ENCODE measurements at places on chromosomes 12 and 14.

GRCh38 chr12:31807773-31808097, 78.9 kb upstream of the AMN1 start:
- no peak for DNase-seq

DNA sequence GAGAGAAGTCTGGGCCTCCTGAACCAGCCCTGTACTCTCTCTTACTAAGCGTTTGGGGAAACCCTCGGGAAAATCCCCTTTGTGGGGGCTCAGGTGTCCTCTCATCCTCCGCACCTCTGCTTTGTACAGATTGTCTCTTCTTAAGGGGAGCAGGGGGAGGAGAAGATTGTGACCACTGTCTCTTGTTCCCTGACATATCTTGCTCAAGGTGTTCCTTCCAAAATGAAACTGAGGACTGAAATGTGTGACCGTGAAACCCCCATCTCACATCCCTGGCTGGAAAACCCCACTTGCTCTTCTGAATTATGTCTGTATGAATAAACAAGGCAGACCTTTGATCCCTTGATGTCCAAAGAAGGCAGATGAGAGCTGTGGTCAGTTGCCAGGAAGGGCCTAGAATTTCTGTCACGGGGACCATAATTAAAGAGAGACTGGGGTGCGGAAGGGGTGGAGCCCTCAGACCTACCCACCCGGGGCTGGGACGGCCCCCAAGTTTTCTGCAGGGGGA, 369.8 kb downstream of the AACS start:
- DNase-seq = no peak

GRCh38 chr12:89862511-89863445, 154.1 kb upstream of the ATP2B1 start:
- no peak for DNase-seq

DNA sequence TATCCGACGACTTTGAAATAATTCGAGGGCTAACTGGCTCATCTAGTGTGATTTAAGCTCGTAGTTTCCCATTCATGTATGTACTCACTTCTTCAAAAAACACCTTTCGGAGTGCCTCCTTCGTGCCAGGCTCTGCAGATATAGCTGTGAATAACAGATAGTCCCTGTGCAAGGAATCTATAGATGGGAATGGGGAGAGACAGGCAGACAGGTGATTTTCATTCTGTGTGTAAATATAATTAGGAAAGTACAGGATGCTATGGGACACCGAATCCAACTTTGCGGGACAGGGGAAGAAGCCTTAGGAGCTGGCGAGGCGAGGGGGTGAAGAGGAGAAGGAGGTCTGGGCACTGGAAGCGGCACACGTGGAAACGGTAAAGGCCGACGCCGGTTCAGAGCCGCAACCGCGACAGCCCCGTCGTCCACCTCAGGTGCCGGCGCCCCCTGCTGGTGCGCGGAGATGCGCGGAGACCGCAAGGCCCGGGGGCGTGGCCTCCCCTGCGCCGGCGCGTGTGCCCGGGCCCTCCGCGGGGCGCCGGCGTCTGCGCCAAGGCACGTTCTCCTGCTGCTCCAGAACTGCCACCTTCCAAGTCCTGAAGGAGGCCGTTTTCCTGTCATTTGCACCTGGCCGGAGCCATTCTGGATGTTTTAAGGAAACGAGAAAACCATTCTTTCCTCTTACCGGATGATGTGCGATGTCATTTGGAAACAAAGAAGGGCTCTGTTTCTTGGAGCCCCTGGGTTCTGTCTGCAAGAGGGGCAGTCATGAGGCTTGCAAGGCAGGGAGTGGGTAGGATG, 18.0 kb upstream of the CACNA1C start:
- DNase-seq = no peak

GRCh38 chr12:93568091-93568490, 4.4 kb upstream of the SOCS2 start:
- no peak for DNase-seq

DNA sequence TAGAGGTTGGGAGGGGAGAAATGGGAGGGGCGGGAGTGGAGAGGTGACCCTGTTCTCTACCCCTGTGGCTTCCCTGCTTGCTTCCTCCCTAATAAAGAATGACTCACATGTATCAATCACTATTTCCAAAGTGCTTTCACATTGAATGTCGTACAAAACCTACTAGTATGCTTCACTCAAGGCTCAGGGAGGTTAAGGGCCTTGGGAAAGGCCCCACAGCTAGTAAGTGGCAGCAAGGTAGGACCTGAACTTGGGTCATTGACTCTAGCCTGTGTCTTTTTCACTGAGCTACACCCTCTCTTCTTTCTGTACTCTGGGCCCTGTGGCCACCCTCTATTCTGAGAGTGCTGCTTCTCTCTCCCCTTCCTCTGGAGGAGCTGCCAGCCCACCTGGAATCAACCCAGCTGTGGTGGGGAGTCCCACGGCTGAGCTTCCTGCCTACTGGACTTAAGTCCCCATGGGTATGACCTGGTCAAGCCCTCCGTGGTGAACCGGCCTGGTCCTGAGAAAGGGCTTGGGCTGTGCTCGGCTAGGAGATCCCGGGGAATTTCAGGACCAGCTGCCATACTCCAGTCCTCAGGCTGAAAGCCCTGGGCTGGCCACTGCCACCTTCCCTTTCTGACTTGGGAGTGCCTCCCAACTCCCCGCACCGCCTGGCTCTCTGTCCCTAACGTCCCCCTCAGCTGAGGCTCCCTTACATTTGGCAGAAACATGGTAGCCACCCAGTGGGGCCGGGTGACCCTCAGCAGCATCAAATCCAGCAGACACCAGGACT, 13.0 kb downstream of the SLC48A1 start:
- no peak for DNase-seq

- no peak for DNase-seq
These were observed 14.0 kb upstream of the PCNX1 start for GRCh38 chr14:70893062-70893845.

GRCh38 chr14:35539969-35540368, 6.0 kb downstream of the INSM2 start:
- no peak for DNase-seq

- no peak for DNase-seq
These were observed 359.3 kb downstream of the TMTC2 start for GRCh38 chr12:83046019-83046418.

DNA sequence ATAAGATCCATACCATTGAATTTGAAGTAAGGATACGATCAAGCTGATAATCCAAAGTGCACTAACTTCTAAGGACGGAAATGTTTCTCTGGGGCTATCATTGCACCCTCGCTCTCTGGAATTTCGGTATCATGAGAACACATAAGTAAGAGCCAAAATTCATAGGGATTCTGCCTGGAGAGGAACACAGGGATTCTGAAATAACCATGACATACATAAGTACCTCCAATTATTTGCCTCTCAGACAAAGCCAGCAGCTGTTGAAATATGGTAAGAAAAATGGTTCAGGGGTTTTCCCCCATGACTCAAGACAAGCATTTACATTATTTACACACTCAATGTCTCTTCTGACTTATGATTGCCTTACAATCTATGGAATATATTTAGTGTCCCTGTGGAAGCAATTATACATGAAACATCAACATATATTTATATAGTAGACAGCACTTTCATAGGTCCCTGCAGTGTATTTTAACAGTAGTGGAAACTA, 1123.6 kb upstream of the SEL1L start:
- DNase-seq = no peak

DNA sequence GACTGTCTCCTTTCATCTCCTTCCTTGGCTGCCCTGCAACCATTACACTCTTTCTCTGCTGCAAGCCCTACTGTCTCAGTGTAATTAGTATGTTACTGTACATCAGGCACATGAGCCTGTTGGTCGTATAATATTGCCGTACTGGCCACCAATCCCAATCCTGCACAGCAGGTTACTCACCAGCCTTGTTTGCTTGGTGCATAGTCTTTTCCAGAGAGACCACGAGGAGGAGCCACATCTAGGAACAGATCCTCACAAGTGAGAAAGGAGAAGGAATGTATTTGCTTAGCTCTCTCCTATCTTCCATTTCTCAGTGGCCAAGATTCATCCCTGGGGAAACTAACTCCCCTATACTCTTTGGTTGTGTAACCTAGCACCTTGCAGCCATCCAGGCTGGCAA, 33.0 kb upstream of the BICDL1 start:
- no peak for DNase-seq

DNA sequence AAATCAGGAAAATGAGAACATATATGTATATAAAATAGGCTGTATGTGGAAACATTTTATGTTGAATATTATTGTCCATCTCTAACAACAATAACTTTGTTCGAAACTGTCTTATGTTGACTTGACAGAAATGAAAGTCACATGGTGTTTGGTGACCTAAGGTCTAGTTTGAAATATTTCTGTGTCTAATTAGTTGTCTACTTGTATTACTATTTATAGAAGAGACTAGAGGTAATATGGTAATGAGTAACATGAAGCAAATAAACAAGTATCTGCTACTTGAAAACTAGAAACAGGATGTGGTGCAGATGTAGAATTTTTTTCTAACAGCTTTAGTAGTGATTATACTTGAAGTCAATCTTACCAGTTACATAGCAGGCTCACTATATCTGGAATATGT, 3.9 kb downstream of the GPHN start:
- no peak for DNase-seq

- no peak for DNase-seq
These were observed 18.1 kb downstream of the MEG3 start for GRCh38 chr14:100844082-100844408.

DNA sequence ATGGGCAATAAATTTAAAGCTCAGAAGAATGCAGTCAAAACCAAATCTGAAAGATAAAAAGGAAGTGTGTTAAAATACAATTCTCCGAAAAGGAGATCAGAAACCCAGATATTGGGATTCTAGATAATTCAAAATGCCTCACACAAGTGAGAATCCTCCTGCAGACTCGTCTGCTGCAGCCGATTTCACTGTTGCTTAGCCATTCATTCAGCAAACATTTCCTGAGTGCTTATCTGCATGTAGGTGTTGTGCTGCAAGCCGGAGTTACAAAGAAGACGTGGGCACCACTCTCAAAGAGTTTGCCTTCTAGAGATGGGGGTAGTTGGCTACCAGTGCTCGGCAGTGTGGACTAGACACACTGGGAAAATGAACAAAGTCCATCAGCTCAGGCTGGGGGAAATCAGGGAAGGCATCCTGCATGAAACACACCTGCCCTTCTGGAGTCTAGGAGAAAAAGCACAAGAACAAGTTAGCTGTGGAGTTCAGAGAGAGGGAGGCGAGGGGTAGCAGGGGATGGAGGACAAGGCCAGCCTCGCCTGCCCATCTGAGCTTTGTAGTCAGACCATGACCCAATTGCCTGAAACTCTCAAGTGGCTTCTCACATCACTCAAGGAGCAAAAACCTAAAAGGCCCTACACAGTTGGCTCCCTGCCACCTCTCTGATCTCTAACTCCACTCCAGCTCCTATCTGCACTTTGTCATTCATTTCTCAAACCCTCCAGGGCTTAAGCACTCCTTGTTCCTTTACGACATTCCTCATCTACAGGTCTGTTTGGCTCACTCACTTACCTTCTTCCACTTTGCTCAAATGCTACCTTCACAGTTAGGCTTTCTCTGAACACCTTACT, 310.0 kb upstream of the DDHD1 start:
- no peak for DNase-seq

DNA sequence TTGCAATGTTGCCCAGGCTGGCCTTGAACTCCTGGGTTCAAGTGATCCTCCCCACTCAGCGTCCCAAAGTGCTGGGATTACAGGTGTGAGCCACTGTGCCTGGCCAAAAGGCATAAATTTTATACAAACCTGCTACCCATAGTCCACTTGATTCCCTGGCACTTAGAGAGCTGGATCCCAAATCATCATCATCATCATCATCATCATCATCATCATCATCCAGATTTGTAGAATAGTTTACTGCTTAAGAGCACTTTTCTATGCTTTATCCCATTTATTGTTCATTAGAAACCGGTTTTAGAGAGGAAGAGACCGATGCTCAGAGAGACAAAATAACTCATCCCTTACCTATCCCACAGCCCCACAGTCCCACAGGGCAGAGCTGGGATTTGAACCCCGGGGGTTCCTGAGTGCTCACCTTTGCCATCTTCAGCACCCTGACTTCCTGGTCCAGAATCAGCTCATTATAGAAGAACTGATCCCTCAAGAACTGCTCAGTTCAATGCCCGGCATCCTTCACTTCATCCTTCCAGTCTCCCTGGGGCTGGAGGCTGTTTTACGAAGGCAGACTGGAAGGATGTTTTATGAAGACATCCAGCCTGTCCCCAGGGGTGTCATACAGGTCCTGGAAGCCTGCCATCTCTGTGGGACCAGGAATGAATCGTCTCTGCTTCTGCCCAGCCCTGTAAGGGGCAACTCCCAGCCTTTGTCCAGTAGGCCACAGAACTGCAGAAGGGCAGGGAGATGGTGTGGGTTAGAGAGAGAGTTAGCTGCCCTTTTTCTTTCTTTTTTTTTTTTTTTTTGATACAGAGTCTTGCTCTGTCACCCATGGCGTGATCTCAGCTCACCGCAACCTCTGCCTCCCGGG, 20.2 kb upstream of the OASL start:
- DNase-seq = no peak

DNA sequence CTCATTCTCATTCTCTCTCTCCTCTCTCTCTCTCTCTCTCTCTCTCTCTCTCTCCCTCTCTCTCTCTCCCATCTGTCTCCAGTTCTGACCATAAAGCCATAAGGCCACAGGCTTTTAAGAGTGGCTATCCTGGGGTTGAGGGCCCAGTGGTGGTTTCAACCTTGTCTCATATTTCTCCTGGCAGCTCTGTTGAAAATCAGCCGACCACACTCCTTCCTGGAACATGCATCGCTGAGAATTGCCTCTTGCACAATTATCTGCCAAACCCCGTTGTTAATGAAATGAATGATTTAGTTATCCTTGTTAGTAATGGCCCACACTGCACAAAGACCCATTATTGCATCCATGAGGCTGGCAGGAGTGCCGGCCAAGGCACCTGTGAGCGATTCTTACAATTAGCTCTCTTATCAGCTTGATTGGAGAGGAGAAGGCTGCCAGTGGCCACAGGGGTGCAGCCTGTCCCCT, 30.4 kb upstream of the KCNA5 start:
- DNase-seq = no peak

DNA sequence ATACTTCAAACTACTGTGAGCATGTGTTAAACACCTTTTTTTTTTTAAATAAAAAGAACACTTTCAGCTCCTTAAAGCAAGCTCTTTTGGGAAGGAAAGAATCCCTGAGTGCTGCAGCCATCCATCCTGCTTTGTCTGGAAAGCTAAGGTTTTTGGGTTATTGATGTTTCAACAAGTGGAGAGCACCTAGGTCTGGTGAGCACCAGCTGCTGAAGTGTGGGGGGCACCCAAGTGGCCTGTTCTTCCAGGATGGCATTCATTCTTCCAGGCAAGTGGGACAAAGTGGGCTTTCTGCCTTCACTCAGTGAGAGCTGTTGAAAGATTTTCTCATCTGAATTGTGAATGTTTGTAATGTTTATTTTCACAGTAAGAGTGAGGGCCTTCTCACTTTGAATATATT, 49.9 kb downstream of the BORCS5 start:
- DNase-seq = no peak

DNA sequence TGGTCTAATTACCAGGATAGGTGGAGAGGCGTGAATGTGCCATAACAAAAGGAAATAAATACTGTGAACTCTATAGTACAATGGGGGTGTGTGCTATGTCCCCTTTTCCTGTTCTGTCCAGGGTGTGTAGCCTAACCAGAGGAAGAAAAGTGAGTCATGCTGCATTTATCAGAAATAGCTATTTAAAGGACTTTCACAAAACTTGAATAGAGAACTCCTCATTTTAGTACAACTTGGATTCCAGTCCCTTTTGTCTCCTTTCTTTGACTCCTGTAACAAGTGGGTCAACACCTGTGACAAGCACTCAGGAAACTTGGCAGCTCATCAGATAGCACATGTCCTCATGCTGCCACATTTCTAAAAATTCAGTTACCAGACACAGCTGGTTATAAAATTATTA, 123.4 kb downstream of the CCDC91 start:
- no peak for DNase-seq

GRCh38 chr14:100475268-100475667, 111.9 kb downstream of the BEGAIN start:
- DNase-seq = no peak

Data from BJ (cell line).